ENCODE measurements at places on chromosomes 3 and 15.

- DNase-seq: no peak
Measured at GRCh38 chr3:44529927-44530326, 25.1 kb upstream of the ZKSCAN7 start.

GRCh38 chr3:29329986-29330890 is 49.4 kb downstream of the RBMS3 start:
- no peak for DNase-seq

GRCh38 chr15:77836906-77837648 is 204.4 kb upstream of the LINGO1 start:
- DNase-seq: no peak

DNA sequence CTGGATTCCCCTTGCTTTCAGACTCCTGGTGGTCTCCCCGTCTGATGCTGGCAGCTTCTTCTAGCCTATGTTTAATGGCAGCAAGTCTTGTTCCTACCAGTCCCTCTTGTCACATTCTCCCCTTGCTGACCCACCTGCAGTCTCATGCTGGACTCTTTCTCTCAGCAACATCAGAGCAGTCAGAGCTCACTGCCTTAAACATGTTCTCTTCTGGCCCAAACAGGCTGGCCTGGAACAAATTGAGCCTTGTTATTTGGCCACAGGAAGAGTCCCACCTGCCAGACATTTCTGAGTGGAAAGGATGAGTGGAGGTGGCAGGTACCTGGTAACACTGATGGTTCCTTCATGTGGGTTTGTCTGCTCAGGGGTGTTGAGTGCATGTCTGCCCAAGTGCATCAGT is 59.2 kb upstream of the APEH start:
- DNase-seq: no peak

GRCh38 chr3:74423867-74424266 is 190.6 kb downstream of the CNTN3 start:
- DNase-seq: no peak

GRCh38 chr3:14386254-14386653 is 16.2 kb upstream of the SLC6A6 start:
- no peak for DNase-seq

DNA sequence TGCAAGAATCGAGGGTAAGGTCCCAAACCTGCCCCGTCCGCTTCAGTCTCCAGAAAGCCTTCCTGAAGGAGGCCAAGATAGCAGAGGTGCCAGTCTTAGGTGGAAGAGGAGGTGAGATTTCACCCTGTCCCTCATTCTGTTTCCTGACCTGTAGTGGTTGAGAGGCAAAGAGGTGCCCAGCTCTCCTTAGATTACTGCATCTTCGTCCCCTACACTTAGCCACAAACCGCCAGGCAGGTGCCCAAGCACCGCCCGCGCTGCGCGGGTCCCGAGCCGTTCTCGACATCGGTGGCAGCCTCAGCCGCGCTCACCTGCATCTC is 23.8 kb upstream of the POLG start:
- DNase-seq: no peak

DNA sequence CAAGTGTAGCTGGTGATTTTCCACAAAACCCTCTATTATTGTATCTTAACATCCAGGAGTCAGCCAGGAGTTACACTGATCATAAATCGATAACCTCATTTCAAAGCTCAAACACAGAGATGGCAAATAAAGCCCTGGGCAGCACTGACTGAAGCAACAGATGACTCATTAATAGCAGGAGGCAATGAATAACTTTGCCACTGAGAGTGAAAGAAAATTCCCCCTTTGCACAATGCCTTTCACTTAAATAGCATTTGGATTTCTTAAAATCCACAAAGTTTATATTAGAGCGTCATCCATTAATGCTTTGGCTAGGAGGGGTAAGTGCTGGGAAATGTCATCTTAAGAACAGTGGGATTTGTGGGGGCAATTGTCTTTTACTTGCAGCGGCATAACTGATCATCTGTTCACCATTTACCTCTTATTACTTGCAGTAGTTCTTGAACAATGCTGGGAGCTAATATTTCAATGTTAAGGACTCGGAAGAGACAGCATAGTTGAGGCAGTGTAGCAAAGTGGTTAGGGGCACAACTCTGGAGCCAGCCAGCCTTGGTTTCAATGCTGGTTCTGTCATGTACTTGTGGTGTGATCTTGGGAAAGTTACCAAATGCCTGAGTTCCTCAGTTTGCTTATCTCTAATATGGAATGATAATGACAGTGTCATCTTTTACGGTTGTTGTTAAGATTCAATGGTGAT is 630.4 kb upstream of the TBL1XR1 start:
- no peak for DNase-seq

Measured in body of pancreas (tissue), 4 donors.